ENCODE measurements at places on chromosomes 5 and 9.

GRCh38 chr9:29701559-29701958 is 2128.3 kb upstream of the C9orf72 start:
- DNase-seq, result no peak
- no peaks in the 10 kb centered on the region for H3K27me3 ChIP-seq
- no peaks in the 10 kb centered on the region for H3K4me1 ChIP-seq

- H3K4me1 ChIP-seq, result no peaks in the 10 kb centered on the region
- H3K27me3 ChIP-seq, result peaks cover 17% of the 10 kb centered on the region
- no peak overlapping the region for H3K27ac ChIP-seq
These were observed 140.6 kb upstream of the KLF4 start for GRCh38 chr9:107630156-107630555.

- H3K27me3 ChIP-seq, result no peaks in the 10 kb centered on the region
- peak overlapping the region; percentile 96 for H3K27ac ChIP-seq
- H3K4me3 ChIP-seq, result peak overlapping the region; percentile 99
- DNase-seq, result no peak
These were observed 518 bp downstream of the ERBIN start for GRCh38 chr5:65926893-65927292.

DNA sequence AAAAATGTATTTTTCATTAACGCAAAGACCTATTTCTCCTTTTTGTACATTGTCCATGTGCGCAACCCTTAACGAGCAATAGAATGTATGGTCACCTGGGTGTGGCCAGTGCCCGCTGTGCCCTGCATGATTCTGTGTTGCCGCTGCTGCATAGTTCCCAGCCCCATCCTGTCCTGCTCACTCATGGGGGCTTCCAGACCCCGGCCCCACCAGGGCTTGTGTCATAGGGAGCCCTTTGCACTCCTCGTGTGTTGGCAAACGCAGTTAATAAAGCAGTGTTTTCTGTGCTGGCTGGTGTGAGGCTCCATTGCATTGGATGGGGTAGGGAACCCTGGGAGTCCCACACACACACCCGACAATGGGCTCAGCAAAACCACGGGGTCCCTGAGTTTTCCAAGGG is 49.7 kb downstream of the SAR1B start:
- DNase-seq, result no peak
- H3K4me1 ChIP-seq, result peaks cover 18% of the 10 kb centered on the region
- H3K4me3 ChIP-seq, result no peak overlapping the region
- H3K27ac ChIP-seq, result peak overlapping the region; percentile 72

- no peak for DNase-seq
- peaks cover 16% of the 10 kb centered on the region for H3K4me1 ChIP-seq
- no peak overlapping the region for H3K4me3 ChIP-seq
- no peaks in the 10 kb centered on the region for H3K27me3 ChIP-seq
- no peak overlapping the region for H3K27ac ChIP-seq
These were observed 9.1 kb downstream of the CARNMT1 start for GRCh38 chr9:75019022-75019421.

DNA sequence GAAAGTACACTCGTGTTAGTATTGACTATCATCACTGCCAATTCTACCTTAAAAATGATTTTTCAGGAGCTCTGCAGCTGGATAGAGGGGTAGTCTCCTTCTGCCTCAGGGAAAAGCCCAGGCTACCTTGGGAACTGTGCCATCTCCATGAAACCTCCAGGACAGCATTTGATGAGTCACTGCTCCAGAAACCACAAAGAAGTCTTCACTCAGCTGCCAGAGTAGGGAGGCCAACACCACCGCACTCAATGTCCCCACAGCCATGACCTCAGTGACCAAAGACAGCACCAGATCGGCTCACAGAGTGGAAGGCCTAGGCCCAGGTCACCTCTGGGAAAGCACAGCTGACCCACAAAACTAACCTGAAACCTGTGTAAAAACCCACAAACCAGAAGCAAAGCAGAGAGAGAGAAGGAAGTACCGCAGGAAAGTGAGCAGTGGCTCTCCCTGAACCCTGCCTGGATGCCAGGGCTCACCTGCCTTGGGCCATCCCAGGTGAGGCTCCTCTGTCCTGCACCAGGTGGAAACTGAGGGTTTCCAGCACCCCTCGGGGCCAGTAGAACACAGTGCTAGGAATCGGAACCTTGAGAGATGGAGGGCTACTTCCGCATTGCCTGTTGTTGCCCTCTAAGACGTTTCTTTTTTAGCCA is 30.0 kb downstream of the S1PR3 start:
- H3K4me1 ChIP-seq, result no peaks in the 10 kb centered on the region
- no peak overlapping the region for H3K4me3 ChIP-seq
- no peak overlapping the region for H3K27ac ChIP-seq
- DNase-seq, result no peak

DNA sequence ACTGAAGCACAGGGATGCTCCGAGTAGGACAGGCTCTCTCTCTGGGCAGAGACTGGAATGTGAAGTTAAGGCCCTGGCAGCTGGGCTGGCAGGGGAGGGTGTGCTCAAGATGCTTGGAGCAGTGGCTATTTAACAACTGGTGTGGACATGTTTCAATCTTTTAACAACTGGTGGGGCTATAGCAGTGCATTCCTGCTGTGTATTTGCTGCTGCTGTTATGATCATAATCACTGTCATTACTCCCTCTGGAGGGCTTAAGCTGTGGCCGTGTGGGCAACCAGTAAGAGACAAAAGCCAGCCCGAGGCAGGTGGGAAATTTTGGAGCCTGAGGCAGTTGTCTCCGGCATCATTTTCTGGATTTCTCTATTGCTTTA is 33.3 kb upstream of the PTGS1 start:
- H3K36me3 ChIP-seq, result no peaks in the 10 kb centered on the region
- H3K27me3 ChIP-seq, result peaks cover 11% of the 10 kb centered on the region
- H3K27ac ChIP-seq, result no peak overlapping the region
- H3K4me3 ChIP-seq, result no peak overlapping the region

DNA sequence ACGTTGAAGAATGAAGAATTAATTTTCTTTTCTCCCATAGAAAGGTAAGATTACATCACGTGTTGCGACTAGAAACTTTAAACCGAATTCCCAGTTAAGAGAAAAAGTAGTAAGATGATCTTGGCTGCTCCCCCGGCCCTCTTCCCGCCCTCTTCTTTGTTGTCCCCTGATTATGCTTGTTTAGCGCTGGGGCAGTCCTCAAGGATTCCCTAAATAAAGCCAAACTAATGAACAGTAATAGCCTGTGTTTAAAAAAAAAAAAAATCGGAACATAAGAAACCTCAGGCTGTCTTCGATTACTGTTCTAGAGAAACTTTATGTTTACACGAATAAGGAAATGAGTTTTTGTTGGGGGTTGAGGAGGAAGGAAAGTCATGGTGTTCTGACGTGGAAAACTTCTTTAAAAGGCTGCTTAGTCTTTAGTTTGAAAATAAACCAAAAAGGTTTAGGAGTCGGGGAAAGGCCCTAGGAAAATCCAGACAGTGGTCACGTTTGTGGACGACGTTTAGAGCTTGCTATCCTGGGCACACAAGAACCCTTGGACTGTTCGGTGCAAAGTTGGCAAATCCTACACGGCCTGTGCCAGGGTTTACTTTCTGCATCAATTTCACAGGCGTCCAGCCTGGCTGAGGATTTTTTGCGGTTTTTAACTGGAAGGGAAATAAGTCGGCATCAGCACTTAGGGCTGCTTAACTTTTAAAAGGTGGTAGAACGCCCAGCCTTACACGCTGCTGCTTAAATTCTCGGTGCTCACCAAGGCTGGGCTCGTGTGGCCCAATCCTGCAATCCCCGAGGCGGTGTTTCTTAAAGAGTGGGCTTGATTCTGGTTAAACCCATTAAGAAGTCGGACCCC is 1.1 kb upstream of the MAT2B start:
- peak overlapping the region; percentile 89 for H3K4me3 ChIP-seq
- peak overlapping the region; percentile 100 for H3K27ac ChIP-seq
- H3K36me3 ChIP-seq, result no peaks in the 10 kb centered on the region
- no peaks in the 10 kb centered on the region for H3K27me3 ChIP-seq
- peaks cover 35% of the 10 kb centered on the region for H3K4me1 ChIP-seq

DNA sequence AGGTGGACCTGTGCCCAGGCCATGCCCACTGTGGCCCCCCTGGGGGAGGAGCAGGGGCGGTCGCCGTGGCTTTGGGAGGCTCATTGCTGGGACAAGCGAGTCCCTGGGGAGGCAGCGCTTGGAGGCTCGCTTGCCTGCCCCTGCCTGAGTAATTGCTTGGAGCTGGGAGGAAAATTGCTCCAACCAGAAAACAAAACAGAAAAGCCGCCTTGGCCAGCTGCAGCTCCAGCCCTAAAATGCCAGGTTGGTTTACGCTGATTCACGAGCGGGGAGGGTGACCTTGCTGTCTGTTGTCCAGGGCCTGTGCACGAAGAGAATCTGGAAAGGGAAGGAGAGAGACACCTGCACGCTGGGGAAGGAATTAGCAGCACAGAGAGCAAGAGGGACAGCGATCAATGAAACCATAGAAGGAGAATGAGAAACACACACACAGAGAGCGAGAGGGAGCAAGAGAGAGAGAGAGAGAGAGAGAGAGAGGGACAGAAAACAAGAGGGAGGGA is 25.3 kb downstream of the NTNG2 start:
- no peaks in the 10 kb centered on the region for H3K36me3 ChIP-seq
- no peak overlapping the region for H3K27ac ChIP-seq
- H3K27me3 ChIP-seq, result peaks cover 18% of the 10 kb centered on the region
- DNase-seq, result no peak
- H3K4me3 ChIP-seq, result no peak overlapping the region

DNA sequence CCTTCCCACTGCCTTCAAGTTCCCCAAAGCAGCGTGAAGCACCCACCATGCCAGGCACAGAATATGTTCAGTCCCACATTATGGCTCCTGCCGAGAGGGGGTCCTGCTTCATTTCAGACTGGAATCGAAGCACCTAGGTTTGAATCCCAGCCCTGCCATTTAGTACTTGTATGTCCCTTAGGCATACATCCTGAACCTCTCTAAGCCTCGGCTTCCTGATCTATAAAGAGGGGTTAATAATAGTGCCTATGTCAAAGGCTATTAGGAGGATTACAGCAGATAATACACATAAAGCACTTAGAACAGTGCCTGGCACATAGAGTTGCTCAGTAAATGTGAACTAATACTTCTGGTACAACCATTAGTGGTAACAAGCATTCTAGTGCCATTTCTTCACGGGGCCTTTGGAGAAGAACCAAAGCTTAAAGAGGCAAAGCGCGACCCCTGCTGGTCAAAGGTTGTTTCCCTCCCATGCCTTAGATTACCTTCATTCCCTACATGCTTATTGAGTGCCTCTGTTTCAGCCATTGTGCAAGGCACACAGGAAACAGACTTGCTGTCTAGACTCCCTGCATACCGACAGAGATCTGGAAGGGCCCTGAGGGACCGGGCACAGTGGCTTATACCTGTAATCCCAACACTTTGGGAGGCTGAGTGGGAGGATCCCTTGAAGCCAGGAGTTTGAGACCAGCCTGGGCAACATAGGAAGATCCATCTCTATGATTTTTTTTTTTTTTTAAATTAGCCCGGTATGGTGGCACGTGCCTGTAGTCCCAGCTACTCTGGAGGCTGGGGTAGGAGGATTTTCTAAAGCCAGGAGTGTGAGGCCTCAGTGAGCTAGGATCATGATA is 98.3 kb downstream of the PPARGC1B start:
- H3K4me1 ChIP-seq, result peaks cover 8% of the 10 kb centered on the region
- H3K4me3 ChIP-seq, result no peak overlapping the region
- no peaks in the 10 kb centered on the region for H3K27me3 ChIP-seq

- H3K27ac ChIP-seq, result peak overlapping the region; percentile 60
- H3K4me3 ChIP-seq, result no peak overlapping the region
- DNase-seq, result peak; percentile 9
- peaks cover 24% of the 10 kb centered on the region for H3K4me1 ChIP-seq
- H3K27me3 ChIP-seq, result peaks cover 4% of the 10 kb centered on the region
These were observed 213.7 kb downstream of the FSTL4 start for GRCh38 chr5:133398646-133399101.

DNA sequence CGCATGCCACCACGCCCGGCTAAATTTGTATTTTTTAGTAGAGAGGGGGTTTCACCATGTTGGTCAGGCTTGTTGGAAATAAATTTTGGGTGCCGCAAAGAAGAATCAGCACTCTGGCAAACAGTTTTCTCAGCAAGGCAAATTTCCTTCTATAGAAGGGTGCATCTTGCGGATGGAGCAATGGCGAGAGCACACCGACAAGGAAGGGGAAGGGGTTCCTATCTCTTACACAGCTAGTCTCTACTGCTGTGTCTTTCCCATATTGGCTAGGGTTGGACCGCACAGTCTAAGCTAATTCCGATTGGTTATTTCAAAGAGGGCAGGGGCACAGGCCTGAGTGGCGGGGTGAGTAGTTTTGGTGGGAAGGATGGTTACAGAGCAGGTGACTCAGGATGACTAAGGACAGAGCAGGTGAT is 707 bp downstream of the GTF3C5 start:
- H3K27me3 ChIP-seq, result no peaks in the 10 kb centered on the region
- DNase-seq, result no peak
- H3K4me1 ChIP-seq, result peaks cover 23% of the 10 kb centered on the region
- H3K36me3 ChIP-seq, result no peaks in the 10 kb centered on the region
- H3K4me3 ChIP-seq, result peak overlapping the region; percentile 96

GRCh38 chr5:93929131-93929530 is 187.7 kb upstream of the POU5F2 start:
- H3K27ac ChIP-seq, result no peak overlapping the region
- H3K36me3 ChIP-seq, result peaks cover 14% of the 10 kb centered on the region
- no peak overlapping the region for H3K4me3 ChIP-seq
- H3K4me1 ChIP-seq, result peaks cover 2% of the 10 kb centered on the region
- no peaks in the 10 kb centered on the region for H3K27me3 ChIP-seq
- no peak for DNase-seq

DNA sequence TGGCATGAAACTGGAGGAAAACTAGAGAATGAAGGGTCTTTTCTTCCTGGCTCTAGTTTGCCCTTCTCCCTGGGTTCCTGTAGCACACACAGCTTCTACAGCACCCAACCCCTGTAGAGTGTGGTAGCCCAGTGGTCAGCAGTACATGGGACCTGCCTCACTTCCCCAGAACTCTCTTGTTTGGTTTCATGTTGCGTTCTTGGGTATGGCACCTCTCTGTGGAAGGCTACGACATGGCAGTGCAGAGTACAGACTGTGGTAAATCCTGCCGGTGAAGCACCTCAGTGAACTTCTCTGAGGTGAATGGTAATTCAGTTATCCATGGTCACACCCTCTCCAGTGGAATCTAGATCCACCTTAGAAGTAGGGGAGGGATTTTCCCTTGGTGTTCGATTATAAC is 105.5 kb downstream of the TLR4 start:
- H3K4me1 ChIP-seq, result peaks cover 2% of the 10 kb centered on the region
- no peaks in the 10 kb centered on the region for H3K36me3 ChIP-seq
- H3K4me3 ChIP-seq, result no peak overlapping the region

GRCh38 chr9:124699575-124699974 is 71.5 kb downstream of the NR6A1 start:
- H3K4me3 ChIP-seq, result no peak overlapping the region
- no peak overlapping the region for H3K27ac ChIP-seq
- H3K36me3 ChIP-seq, result no peaks in the 10 kb centered on the region

GRCh38 chr9:107706701-107707427 is 217.3 kb upstream of the KLF4 start:
- no peak overlapping the region for H3K27ac ChIP-seq
- H3K36me3 ChIP-seq, result no peaks in the 10 kb centered on the region
- H3K4me3 ChIP-seq, result no peak overlapping the region
- no peaks in the 10 kb centered on the region for H3K4me1 ChIP-seq

- H3K4me3 ChIP-seq, result no peak overlapping the region
- H3K27me3 ChIP-seq, result no peaks in the 10 kb centered on the region
- peaks cover 9% of the 10 kb centered on the region for H3K4me1 ChIP-seq
- no peak for DNase-seq
- H3K27ac ChIP-seq, result no peak overlapping the region
These were observed 3.4 kb downstream of the SLC38A9 start for GRCh38 chr5:55708732-55709131.

- no peaks in the 10 kb centered on the region for H3K4me1 ChIP-seq
- H3K36me3 ChIP-seq, result no peaks in the 10 kb centered on the region
- no peak overlapping the region for H3K4me3 ChIP-seq
- DNase-seq, result no peak
- H3K27ac ChIP-seq, result no peak overlapping the region
- H3K27me3 ChIP-seq, result no peaks in the 10 kb centered on the region
These were observed 793.7 kb downstream of the BRINP1 start for GRCh38 chr9:118575341-118576070.
